ENCODE measurements at places on chromosomes 3 and 15. TPM values are rescaled to one million over a fixed set of nuclear protein-coding genes. Genes with fewer than 3 reads are reported as not detected.

Gene MINAR1
- polyA plus RNA-seq, result 0.16 TPM

Gene PLA2G4E
- not detected for polyA plus RNA-seq

Gene WWTR1
- 0.79 TPM for polyA plus RNA-seq

Gene CASR
- polyA plus RNA-seq, result not detected

Gene CCDC39
- not detected for polyA plus RNA-seq

Gene UBA7
- 943 TPM for polyA plus RNA-seq

Gene CBLB
- 26.1 TPM for polyA plus RNA-seq

Gene POPDC2
- 9.5 TPM for polyA plus RNA-seq

Gene CA12
- not detected for polyA plus RNA-seq

Gene AADAC
- polyA plus RNA-seq, result not detected

Gene STARD5
- polyA plus RNA-seq, result 19.9 TPM

- H3K4me3 ChIP-seq, result no peak overlapping the region
- H3K4me1 ChIP-seq, result peaks cover 39% of the 10 kb centered on the region
- H3K27me3 ChIP-seq, result no peaks in the 10 kb centered on the region
- no peak overlapping the region for H3K27ac ChIP-seq
- DNase-seq, result no peak
- H3K36me3 ChIP-seq, result no peaks in the 10 kb centered on the region
These were observed 127.6 kb upstream of the MEF2A start for GRCh38 chr15:99438224-99438585.

- H3K4me3 ChIP-seq, result no peak overlapping the region
- no peak for DNase-seq
- no peaks in the 10 kb centered on the region for H3K4me1 ChIP-seq
- peaks cover 9% of the 10 kb centered on the region for H3K36me3 ChIP-seq
- no peaks in the 10 kb centered on the region for H3K27me3 ChIP-seq
These were observed 20.9 kb upstream of the MELTF start for GRCh38 chr3:197050511-197050910.

- no peak for DNase-seq
- H3K36me3 ChIP-seq, result peaks cover 3% of the 10 kb centered on the region
- no peaks in the 10 kb centered on the region for H3K27me3 ChIP-seq
- no peak overlapping the region for H3K4me3 ChIP-seq
- no peak overlapping the region for H3K27ac ChIP-seq
These were observed 16.9 kb downstream of the ARIH2 start for GRCh38 chr3:48935530-48935929.

GRCh38 chr3:87320756-87321626 is 44.6 kb upstream of the POU1F1 start:
- no peaks in the 10 kb centered on the region for H3K36me3 ChIP-seq
- H3K27ac ChIP-seq, result no peak overlapping the region

GRCh38 chr3:108408883-108409799 is 101.3 kb downstream of the MYH15 start:
- no peak for DNase-seq
- no peaks in the 10 kb centered on the region for H3K27me3 ChIP-seq
- H3K27ac ChIP-seq, result peak overlapping the region; percentile 49
- H3K36me3 ChIP-seq, result no peaks in the 10 kb centered on the region
- H3K4me1 ChIP-seq, result peaks cover 27% of the 10 kb centered on the region
- no peak overlapping the region for H3K4me3 ChIP-seq

GRCh38 chr3:45182915-45183871 is 37.0 kb upstream of the CDCP1 start:
- no peaks in the 10 kb centered on the region for H3K27me3 ChIP-seq
- H3K4me3 ChIP-seq, result no peak overlapping the region
- H3K36me3 ChIP-seq, result no peaks in the 10 kb centered on the region
- H3K4me1 ChIP-seq, result no peaks in the 10 kb centered on the region

- no peak overlapping the region for H3K4me3 ChIP-seq
- H3K4me1 ChIP-seq, result no peaks in the 10 kb centered on the region
- no peak for DNase-seq
These were observed 48.5 kb downstream of the HACD2 start for GRCh38 chr3:123536153-123536895.

GRCh38 chr3:53696401-53697172 is 149.6 kb downstream of the CHDH start:
- H3K36me3 ChIP-seq, result no peaks in the 10 kb centered on the region
- H3K27me3 ChIP-seq, result peaks cover 6% of the 10 kb centered on the region
- DNase-seq, result no peak
- H3K27ac ChIP-seq, result no peak overlapping the region
- no peak overlapping the region for H3K4me3 ChIP-seq

GRCh38 chr15:49678655-49679054 is 57.8 kb downstream of the DTWD1 start:
- H3K36me3 ChIP-seq, result no peaks in the 10 kb centered on the region
- DNase-seq, result no peak
- H3K4me3 ChIP-seq, result no peak overlapping the region
- H3K4me1 ChIP-seq, result no peaks in the 10 kb centered on the region

GRCh38 chr3:67093305-67093704 is 95.2 kb downstream of the KBTBD8 start:
- H3K36me3 ChIP-seq, result no peaks in the 10 kb centered on the region
- no peaks in the 10 kb centered on the region for H3K4me1 ChIP-seq
- DNase-seq, result no peak
- no peaks in the 10 kb centered on the region for H3K27me3 ChIP-seq

GRCh38 chr15:48851956-48852355 is 26.0 kb upstream of the EID1 start:
- H3K27ac ChIP-seq, result no peak overlapping the region
- no peak overlapping the region for H3K4me3 ChIP-seq
- no peaks in the 10 kb centered on the region for H3K36me3 ChIP-seq
- no peak for DNase-seq
- H3K4me1 ChIP-seq, result no peaks in the 10 kb centered on the region
- no peaks in the 10 kb centered on the region for H3K27me3 ChIP-seq

DNA sequence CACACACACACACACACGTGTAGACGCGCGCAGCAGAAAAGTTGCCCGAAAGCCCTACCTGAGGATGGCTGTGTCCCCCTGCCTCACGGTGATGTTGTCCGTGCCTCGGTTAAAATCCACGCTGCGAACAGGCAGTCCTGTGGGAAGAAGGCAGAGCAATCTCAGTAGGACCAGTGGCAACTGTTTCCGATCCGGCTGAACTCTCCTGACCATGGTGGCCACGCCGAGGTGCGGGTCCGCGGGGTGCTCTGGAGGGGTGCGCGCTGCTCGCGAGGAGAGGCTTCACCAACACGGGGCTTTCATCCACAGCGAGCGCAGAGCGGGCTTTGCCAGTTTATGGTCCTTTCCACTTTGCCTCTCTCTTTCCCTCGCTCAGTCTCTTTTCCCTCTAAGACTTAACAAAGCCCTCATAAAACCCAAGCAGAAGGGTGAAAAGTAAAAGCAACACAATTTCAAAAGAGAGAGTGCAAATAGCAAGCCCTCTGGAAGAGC is 422 bp downstream of the LSAMP start:
- H3K27ac ChIP-seq, result no peak overlapping the region
- DNase-seq, result no peak
- no peaks in the 10 kb centered on the region for H3K4me1 ChIP-seq
- no peaks in the 10 kb centered on the region for H3K36me3 ChIP-seq
- peaks cover 2% of the 10 kb centered on the region for H3K27me3 ChIP-seq

- H3K36me3 ChIP-seq, result no peaks in the 10 kb centered on the region
- H3K4me1 ChIP-seq, result peaks cover 83% of the 10 kb centered on the region
- DNase-seq, result peak; percentile 44
- H3K27ac ChIP-seq, result peak overlapping the region; percentile 60
These were observed 25.0 kb downstream of the IRAK2 start for GRCh38 chr3:10189557-10190354.

- H3K4me3 ChIP-seq, result no peak overlapping the region
- DNase-seq, result no peak
- H3K4me1 ChIP-seq, result no peaks in the 10 kb centered on the region
- H3K27me3 ChIP-seq, result peaks cover 15% of the 10 kb centered on the region
- H3K36me3 ChIP-seq, result no peaks in the 10 kb centered on the region
- no peak overlapping the region for H3K27ac ChIP-seq
These were observed 15.0 kb downstream of the IL17RD start for GRCh38 chr3:57150113-57150581.

DNA sequence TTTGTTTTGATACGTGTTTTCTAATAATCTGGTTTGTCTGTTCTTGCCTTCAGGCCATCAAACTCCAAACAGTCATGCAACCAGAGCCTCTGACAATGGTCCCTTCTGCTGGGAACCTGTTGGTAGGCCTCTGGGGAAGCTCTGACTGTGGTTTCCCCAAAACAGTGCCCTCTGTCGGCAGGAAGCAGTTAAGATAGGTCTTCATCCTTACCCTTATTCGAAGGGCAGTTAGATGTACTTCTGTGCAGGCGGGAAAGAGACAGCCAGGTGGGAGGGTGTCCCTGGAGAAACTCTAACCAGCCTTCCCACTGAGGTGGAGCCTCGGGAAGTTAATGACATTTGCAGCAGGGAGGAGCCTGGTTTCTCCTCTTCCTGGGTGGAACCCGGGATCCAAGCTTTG is 81.6 kb upstream of the CHMP2B start:
- no peak overlapping the region for H3K4me3 ChIP-seq
- no peaks in the 10 kb centered on the region for H3K36me3 ChIP-seq
- no peak overlapping the region for H3K27ac ChIP-seq
- no peak for DNase-seq
- H3K27me3 ChIP-seq, result no peaks in the 10 kb centered on the region
- H3K4me1 ChIP-seq, result no peaks in the 10 kb centered on the region

DNA sequence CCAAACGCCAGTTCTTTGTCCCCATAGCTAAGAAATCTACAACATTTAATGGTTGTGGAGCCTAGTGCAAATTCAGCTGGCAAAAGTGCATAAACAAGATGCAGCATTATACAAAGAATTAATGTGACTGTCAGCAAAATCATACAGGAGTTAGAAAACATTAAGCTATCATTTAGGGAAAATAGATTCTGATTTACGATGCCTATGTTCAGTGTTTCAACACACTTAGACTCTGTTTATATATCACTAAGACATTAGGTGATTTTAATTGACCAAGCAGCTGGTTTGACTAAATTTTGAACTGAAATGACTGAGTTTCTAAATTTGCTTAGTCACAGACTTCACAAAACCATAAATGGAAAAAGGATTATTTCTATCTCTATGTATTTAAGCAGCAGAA is 1076.8 kb downstream of the TBL1XR1 start:
- H3K4me1 ChIP-seq, result no peaks in the 10 kb centered on the region
- no peak overlapping the region for H3K27ac ChIP-seq
- H3K36me3 ChIP-seq, result no peaks in the 10 kb centered on the region

GRCh38 chr3:144497452-144497851 is 525.8 kb downstream of the DIPK2A start:
- H3K27ac ChIP-seq, result no peak overlapping the region
- no peaks in the 10 kb centered on the region for H3K27me3 ChIP-seq
- no peaks in the 10 kb centered on the region for H3K36me3 ChIP-seq
- no peak for DNase-seq
- H3K4me1 ChIP-seq, result no peaks in the 10 kb centered on the region

GRCh38 chr15:58932710-58933280 is 684 bp downstream of the SLTM start:
- H3K36me3 ChIP-seq, result peaks cover 19% of the 10 kb centered on the region
- no peaks in the 10 kb centered on the region for H3K27me3 ChIP-seq
- peaks cover 20% of the 10 kb centered on the region for H3K4me1 ChIP-seq
- DNase-seq, result no peak
- H3K4me3 ChIP-seq, result peak overlapping the region; percentile 93
- H3K27ac ChIP-seq, result peak overlapping the region; percentile 97

DNA sequence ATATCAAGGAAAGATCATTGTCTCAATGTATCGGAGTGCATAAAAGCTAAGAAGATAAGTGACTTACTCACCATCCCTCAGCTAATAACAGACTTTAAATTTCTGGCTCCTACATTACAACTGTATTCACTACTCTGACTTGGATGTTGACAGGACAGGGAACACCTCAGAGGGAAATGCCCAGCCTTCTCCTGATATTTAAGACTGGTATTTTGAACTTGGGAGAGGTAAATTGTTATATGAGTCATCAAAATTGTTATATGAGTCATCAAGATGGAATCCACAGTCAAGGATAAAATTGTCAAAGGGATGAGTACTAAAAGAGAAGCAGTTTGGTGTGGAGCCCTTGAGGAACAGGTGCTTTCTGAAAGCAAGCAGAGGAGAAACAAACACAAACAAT is 961.4 kb downstream of the VGLL3 start:
- no peaks in the 10 kb centered on the region for H3K27me3 ChIP-seq
- no peak overlapping the region for H3K4me3 ChIP-seq
- no peaks in the 10 kb centered on the region for H3K36me3 ChIP-seq

DNA sequence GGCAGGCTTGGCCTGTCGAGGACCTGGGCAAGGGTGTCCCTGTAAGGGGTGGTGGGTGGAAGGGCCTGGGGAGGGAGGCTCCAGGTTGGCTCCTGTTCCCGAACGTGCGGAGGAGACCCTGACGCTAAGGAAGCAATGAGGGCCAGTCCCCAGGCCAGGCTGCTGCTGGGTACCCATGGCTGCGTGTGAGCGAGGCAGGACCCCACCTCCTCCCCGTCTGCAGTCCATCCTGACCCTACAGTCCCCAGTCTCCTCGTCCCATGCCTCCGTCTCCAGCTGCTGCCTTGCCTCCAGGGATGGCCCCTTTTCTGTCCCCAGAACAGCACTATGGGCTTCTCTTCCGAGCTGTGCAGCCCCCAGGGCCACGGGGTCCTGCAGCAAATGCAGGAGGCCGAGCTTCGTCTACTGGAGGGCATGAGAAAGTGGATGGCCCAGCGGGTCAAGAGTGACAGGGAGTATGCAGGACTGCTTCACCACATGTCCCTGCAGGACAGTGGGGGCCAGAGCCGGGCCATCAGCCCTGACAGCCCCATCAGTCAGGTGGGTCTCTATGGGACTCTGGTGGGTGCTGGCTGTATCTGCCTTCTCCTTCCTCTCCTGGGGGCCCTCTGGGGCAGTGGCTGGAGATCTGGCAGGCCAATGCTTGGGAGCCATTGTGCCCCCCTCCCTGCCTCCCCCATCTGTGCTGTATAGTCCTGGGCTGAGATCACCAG is 571 bp downstream of the FES start:
- H3K27me3 ChIP-seq, result no peaks in the 10 kb centered on the region
- no peaks in the 10 kb centered on the region for H3K36me3 ChIP-seq
- H3K27ac ChIP-seq, result peak overlapping the region; percentile 75
